ENCODE measurements at places on chromosomes 2 and 18.

- DNase-seq, result no peak
These were observed 1250.1 kb upstream of the GYPC start for GRCh38 chr2:125405816-125406215.

GRCh38 chr2:239575931-239576445, 175.2 kb upstream of the HDAC4 start:
- DNase-seq, result no peak

DNA sequence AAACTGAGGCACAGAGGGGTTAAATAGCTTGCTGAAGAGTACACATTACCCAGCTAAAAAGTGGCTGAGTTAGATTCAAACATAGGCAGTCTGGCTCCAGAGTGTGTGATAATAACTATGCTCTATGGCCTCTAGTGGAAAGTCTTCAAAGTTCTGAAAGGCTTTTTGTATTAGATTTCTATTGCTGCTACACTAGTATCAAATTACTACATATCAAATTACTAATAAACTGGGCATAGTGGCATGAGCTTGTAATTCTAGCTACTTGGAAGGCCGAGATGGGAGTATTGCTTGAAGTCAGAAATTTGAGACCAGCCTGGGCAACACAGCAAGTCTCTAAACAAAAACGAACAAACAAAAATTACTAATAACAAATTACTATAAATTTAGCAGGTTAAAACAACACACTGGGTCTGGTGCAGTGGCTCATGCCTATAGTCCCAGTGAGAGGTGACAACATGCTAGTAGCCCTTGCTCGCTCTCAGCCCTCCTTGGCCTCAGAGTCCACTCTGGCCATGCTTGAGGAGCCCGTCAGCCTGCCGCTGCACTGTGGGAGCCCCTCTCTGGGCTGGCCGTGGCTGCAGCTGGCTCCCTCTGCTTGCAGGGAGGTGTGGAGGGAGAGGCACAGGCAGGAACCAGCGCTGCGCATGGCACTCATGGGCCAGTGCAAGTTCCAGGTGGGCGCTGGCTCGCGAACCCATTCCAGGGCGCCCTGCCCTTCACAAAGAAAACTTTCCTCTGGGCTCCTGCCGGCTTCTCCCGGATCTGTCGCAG, 38.2 kb upstream of the TWSG1 start:
- DNase-seq, result no peak

- DNase-seq, result no peak
These were observed 119.6 kb upstream of the EPAS1 start for GRCh38 chr2:46177461-46178089.

GRCh38 chr2:236768393-236769140, 198.9 kb downstream of the ACKR3 start:
- no peak for DNase-seq

DNA sequence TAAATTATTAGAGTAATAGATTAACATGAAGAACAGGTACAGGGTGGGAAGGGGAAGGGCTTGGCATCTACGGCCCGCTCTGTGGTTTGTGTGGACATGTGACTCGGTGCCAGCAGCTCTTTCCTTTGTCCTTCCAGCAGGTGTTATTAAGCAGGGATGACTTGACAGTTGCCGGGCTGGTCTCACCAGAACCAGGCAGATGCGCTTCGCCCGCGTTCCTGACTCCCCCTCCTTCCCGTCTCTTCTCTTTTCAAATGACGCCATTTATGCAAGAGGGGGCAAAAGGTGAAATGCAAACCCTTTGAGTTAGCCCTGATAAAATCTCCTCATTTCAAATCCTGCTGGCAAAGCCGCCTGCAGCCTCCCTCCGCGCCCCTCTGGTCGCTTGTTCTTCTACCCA, 38.9 kb upstream of the MGAT4A start:
- DNase-seq, result no peak

- no peak for DNase-seq
These were observed 58.9 kb upstream of the ARL4C start for GRCh38 chr2:234555616-234556249.

DNA sequence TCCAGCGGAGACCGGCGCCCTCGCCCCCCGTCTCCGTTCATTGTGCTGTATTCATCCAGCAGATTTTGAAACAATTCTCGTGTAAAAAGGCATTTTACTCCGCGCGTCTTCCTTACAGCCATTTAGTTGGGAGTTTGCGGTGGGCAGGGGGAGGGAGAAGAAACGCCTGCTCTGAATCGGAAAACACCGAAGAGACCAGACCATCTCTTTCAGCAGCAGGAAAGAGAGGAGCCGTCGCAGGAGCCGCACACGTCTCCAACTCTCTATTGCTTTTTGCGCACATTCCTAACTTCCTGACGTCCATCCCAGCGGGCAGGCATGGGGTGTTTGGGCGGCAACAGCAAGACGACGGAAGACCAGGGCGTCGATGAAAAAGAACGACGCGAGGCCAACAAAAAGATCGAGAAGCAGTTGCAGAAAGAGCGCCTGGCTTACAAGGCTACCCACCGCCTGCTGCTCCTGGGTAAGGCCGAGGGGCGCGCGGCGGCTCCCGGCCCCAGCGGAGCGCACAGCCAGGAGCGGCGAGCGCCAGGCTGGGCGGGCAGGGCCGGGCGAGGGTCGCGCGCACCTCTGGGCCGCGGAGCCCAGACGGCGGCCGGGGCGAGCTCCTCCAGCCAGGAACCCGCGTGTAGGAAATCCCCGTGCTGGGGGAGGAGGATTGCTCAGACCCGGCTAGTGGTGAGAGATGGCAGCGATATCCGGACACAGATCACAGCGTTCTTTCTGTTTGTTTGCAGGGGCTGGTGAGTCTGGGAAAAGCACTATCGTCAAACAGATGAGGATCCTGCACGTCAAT, 63.2 kb downstream of the GNAL start:
- DNase-seq, result no peak

DNA sequence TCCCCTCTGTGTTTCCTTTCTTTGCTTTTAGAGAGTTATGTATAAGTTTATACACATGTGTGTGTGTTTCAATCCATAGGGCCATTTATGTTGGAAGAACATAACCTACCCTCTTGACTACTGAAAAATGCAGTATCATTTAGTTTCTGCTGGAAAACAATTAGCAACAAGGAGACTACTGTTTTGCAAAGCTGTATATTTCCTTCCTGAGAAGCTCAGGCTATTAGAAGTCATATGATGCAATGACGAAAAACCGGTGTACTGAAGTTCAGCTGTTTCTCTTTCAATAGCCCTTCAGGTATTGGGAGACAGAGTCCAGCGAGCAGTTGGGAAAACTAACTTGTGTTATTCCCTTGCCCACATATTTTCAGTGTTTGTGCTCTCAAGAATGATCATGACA, 447.7 kb upstream of the GYPC start:
- DNase-seq, result no peak

DNA sequence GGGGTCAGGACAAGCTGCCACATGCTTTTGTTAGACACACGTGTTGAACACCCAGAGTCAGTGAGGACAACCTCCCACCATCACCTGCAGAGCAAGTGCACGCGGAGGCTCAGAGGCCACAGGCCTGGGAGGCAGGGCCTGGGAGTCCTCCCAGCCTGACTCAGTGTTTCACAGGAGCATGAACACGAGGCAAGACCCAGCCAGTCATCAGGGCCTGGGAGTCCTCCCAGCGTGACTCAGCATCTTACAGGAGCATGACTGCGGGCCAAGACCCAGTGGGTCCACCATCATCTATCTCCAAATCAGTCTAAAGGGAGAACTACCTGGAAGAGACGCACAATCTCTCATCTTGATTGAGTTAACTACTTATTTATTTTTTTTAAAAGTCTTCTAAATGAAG, 112.6 kb upstream of the PXDN start:
- no peak for DNase-seq

- DNase-seq, result no peak
These were observed 268.6 kb upstream of the NCKAP5 start for GRCh38 chr2:133836691-133837345.

GRCh38 chr2:29663268-29663667, 258.1 kb downstream of the ALK start:
- no peak for DNase-seq

- no peak for DNase-seq
These were observed 166.9 kb downstream of the GBX2 start for GRCh38 chr2:236001166-236001828.

- no peak for DNase-seq
These were observed 165.7 kb upstream of the SLC14A2 start for GRCh38 chr18:45449418-45450227.

GRCh38 chr2:37376421-37377186, 32.2 kb downstream of the QPCT start:
- DNase-seq, result no peak

DNA sequence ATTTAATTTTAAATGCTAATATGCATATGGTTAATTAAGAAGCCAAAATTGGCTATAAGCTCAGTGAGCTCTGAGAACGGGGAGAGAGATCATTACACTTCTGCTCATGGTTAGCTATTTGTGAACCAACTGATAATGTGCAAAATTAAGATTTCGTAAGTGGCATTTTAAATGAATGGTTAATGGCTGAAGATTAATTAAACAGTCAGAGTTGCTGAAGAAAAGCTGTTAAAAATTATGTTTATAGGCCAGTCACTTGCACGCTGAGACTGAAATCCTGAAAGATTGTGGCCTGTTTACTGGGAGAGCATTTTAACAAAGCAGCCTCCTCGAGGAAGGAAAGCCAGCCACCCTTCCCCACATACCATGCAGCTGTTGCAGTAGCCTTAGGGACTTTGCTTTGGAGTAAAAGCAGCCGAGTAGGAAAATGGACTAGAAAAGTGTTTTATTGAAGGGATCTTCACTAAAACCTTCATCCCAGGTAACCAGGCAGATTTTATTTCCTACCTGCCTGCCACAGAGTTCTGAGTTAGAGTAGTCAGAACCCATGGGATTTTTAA, 218.8 kb upstream of the NRP2 start:
- DNase-seq, result no peak
